Activated T-cell treated with anti-CD3 and anti-CD28 coated beads for 4 hours (primary cell): ENCODE measurements at places on chromosomes 12 and 14.

GRCh38 chr14:91112194-91112593 is 1.7 kb upstream of the DGLUCY start:
- no peak for DNase-seq

- no peak for DNase-seq
Observed at GRCh38 chr14:42731480-42731879, 1124.8 kb downstream of the LRFN5 start.

DNA sequence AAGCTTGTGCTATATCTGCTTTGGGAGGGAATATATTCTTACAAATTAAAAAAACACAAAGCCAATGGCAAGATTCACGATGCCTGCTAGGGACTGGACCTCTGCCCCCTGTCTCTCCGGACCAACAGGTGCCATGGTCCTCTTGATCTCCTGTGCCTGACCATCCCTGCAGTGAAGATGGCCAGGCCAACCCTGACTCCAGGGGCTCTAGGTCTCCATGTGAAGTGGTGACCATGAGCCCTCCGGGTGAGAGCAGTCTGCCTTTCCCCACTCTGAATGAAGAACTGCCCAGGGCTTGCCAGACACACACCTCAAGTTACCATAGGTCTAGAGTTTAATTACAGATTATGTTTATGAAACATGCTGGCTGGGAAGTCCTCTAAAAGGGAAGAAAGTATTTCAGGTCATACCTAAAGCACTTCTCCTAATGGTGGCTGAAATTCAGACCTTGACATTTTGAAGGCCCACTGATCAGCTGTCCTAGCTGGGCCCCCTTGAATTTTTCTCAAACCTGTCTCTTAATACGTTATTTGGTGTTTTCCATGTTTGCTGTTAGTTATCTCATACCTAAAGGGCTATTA is 1.4 kb downstream of the ARHGDIB start:
- DNase-seq: no peak

- DNase-seq: peak; percentile 92
Observed at GRCh38 chr12:121776190-121777098, 17.0 kb downstream of the RHOF start.

GRCh38 chr14:70257526-70257925 is 68.8 kb upstream of the SLC8A3 start:
- no peak for DNase-seq

- DNase-seq: no peak
Observed at GRCh38 chr14:61644175-61644574, 51.1 kb upstream of the HIF1A start.

DNA sequence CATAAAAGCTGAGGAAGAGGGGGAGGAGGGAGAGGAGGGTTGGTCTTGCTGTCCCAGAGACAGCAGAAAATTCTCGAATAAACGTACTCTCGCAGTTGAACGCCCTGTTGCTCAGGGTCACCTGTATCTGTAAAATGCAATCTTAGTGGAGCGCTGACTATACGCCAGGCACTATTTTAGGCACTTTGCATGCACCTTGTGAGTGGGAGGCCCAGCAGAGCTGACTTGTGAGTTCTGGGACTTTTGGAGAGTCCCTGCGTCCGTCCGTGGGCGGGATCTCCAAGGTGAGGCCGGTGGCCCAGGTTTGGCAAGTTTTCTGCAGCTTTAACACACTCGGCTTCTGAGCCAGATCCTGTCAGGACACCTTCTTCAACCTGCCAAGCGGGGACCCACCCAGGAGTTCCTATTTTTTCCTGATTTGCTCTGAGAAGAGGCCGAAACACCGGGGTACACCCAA is 32.5 kb upstream of the PLEKHG6 start:
- DNase-seq: peak; percentile 22

- DNase-seq: no peak
Observed at GRCh38 chr12:46723629-46724419, 102.0 kb downstream of the SLC38A4 start.

- no peak for DNase-seq
Observed at GRCh38 chr14:96626121-96626768, 124.1 kb downstream of the PAPOLA start.

GRCh38 chr14:95485222-95485819 is 31.1 kb downstream of the SYNE3 start:
- no peak for DNase-seq

GRCh38 chr14:54487771-54488170 is 1.0 kb downstream of the GMFB start:
- no peak for DNase-seq

DNA sequence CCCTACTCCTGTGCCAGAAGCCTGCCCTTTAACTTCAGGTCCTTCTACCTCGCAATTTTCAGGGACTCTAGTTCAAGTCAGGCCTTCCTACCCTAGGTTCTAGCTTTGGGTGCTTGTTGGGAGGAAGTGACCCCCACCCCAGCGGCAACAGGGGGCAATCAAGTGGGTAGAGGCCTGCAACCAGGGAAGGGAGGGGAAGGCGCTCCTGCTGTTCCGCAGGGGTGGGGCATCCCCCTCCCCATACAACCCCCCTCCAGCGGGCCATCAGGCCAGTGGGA is 204 bp upstream of the PRPH start:
- DNase-seq: no peak

- DNase-seq: no peak
Observed at GRCh38 chr14:51554953-51555352, 96.8 kb upstream of the FRMD6 start.

DNA sequence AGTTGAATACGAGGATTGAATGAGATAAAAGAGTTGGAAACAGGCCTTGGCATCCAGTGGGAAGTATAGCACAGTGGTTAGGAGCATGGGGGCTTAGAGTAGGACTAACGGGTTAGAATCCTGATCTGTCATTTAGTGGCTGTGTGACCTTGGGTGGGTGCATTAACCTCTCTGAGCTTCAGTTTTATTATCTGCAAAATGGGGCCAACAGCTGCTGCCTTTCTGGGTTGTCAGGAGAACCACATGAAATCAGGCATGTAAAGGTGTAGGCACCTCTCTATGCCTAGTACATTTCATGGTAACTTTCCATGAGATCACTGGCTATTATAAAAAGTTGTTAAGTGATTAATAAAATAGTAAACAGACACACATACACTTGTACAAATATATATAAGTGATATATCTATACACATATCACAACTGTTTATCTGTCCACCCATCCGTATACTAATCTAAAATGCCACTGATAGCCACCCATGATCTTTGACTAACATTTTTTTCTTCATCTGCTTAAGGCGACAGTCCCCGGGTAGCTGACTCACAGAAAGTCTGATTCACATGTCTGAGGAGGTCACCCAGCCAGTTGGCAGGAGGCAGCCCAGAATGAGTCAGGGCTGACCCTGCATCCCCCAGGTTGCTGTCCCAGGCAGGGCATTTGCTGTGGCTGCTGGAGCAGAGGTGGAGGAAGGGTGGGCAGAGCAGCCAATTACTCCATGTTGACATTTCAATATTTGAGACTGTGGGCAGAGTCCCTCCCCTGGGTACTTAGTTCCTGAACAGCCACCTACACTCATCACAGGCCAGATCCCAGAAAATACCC is 125.6 kb upstream of the NOS1 start:
- DNase-seq: no peak

DNA sequence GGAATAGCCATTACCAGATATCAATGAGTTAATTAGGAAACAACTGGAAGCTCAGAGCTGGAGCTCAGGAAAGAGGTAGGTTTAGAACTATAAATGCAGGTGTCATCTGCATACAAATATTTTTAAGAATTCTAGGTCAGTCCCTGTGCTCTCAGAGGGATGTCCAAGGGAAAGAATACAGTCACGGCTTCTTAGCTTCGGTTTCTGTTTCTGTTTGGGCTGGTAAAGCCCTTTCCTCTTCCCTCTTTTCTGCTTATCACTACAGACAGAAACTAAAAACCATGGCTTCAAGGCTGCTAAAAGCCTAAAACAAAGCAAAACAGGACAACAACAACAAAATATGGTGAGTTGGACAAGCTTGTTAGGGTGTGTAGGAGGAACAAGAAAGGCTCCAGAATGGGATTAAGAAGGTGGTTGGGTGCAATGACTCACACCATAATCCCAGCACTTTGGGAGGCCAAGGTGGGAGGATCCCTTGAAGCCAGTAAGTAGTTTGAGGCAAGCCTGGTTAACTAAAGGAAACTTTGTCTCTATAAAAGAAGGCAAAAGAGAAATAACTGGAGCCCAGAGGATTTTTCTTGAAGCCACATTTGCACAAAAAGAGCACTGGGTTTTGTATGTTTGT is 113.0 kb downstream of the SEC23A start:
- DNase-seq: no peak

- DNase-seq: no peak
Observed at GRCh38 chr12:41956353-41956752, 188.3 kb downstream of the GXYLT1 start.

DNA sequence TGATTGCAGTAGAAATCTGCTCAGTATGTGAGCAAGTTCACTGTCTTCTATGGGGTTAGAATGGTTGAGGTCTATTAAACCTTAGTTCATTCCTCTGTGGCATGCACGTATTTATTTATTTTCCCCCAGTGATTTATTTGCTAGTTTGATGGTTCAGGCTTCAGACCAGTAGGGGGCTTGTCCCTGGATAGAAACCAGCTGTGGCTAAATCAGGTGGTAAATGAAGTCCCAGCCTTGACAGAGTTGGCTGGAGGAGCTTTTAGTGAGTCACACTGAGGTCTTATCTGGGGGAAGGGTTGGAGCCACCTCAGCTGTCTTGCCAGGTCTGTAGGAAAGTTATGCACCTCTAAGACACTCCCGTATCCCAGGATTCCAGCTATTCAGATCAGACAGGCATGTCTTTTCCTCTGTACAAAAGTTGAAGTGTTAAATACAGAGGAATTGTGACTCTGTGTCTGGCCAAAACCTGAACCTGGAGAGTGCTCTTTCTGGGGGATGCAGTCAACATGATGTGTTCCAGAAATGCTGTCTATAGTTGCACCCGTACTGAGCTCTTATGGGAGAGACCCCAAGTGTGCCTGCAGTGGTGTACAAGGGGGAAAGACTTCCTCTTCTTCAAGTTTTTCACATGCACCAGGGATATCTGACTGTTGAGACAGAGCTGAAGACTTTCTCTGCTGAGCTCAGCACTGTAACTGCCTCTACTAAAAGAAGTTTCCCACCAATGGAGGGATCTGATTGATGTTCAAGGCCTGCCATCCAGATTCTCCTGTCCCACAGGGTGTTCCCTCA is 1322.1 kb downstream of the TMEM121 start:
- DNase-seq: no peak

DNA sequence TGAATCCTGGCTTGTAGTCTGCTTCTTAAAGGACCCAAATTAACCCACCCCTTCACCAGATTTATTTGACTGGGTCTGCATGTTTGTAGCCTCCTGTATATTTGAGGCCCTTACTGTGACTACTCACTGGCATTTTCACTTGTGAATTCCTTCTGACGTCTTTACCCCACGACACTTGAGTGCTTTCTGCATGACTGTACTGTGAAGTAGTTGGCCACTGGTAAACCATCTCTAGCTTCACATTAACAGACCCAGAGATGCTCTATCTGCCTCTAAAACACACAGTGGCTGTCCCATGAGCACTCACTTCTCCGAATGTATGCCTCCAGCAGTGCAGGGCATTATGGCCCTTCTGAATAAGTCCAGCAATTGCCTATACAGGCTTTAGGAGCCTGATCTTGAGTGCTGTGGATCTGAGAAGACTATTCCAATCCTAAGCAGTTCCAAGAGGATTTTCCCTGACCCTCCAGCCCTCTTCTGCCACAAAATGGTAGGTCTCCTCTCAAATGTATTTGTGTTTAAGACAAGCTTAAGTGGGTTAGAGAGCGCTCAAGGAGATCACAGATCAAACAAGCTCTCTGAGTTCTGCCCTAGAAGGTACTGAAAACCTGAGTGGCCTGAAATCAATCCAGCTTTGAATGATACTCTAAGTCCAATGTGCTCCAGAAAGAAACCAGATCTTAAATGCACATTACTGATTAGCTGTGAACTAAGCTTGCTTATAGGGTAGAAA is 534.7 kb downstream of the RPS29 start:
- no peak for DNase-seq

DNA sequence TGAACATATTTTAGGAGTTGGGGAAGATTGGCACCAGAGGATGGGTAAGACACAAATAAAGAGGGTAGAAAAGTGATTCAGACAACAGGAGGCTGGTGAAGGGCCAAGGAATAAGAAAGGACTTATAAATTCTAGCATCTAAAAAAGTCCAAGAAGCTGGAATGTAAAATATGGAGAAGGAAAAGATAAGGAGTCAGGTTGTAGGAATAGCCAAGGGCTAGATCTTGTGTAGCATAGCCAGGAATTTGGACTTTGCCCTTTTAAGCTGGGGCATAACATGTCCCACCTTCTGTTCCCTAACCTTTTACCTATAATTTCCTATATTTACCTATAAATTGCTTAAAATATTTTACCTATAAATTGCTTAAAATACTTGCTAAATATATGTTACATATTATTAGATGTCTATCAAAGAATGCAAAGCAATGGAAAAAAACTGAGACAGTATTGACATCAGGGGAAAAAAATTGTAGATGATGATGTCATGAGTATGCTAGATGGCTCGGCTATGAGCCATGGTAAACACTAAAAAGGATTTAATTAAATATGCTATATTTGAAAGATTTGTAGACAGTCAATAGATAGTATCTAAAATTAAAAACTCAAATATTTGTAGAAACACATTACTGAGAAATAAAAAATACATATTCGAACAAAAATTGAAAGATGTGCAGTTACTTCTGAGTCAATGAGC is 99.7 kb upstream of the PLEKHG7 start:
- no peak for DNase-seq

GRCh38 chr14:58356268-58356667 is 39.5 kb upstream of the TOMM20L start:
- DNase-seq: no peak

- DNase-seq: no peak
Observed at GRCh38 chr14:55921511-55921910, 196.7 kb upstream of the PELI2 start.

DNA sequence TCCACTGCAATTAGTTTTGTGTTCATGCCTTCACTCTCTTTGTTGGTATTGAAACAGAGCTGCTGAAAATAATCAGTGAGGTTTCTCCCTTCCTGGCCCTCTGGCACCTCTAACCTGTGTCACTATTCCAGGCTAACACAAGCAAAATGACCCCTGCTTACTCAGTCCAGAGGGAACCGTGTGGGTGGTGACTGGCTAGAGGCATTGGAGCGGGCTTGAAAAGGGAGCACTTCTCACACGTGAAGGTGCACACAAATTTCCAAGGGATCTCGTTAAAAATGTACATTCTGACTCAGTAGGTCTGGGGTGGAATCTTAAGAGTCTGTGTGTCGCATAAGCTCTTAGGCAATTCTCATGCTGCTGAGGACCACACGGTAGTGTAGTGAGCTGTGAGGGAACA is 1.3 kb upstream of the SLC24A4 start:
- no peak for DNase-seq
